Upper lobe of left lung (tissue), 6 donors: ENCODE measurements at places on chromosomes 16 and 17. TPM values are rescaled to one million over a fixed set of nuclear protein-coding genes. Genes with fewer than 3 reads are reported as not detected.

GRCh38 chr17:48732688-48733629 is 4.4 kb upstream of the HOXB13 start:
- no peak overlapping the region for H3K4me3 ChIP-seq
- peaks cover 17% of the 10 kb centered on the region for H3K4me1 ChIP-seq
- no peak for DNase-seq
- no peaks in the 10 kb centered on the region for H3K36me3 ChIP-seq
- no peak overlapping the region for H3K27ac ChIP-seq

Gene HOXB5
- total RNA-seq, result 1.0 TPM

Gene CCL16
- total RNA-seq, result 0.20 TPM

DNA sequence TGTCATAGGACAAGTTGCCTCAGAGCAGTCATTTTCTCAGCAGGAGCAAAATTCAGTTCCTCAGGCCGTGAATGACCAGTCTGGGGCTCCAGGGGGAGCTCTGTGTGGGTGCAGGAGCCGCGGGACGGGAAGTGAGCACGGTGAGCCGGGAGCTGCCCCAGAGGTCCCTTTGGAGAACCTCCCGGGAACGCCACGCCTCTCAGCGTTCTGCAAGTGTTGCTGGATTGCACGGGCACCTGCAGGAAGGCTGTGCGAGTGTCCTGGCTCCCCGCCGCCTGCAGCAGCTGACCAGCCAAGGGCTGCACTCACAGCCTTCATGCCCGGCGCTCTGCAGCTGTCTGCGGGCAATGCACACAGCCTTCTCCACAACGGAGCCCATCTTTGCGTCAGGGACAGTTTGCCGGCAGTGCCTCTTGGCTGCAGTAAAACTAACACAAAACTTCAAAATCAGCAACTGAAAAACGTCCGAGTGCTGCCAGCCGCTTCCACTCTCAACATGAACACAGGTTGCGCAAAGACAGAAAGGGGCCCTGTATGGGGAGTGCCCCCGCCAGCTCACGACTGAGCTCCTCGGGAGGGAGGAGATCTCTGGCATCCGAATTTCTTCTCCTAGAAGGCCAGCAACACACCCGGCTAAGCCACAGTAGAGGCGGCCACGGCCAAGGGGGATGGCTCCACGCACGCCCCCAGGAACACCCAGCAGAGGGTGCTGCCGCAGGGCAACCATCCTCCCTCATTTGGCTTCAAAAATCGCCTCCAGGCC is 16.0 kb downstream of the NDUFAF8 start:
- peak; percentile 96 for DNase-seq
- peaks cover 19% of the 10 kb centered on the region for H3K4me1 ChIP-seq
- H3K27ac ChIP-seq, result peak overlapping the region; percentile 77
- H3K27me3 ChIP-seq, result no peaks in the 10 kb centered on the region

- H3K27me3 ChIP-seq, result peaks cover 7% of the 10 kb centered on the region
- H3K4me3 ChIP-seq, result no peak overlapping the region
- no peaks in the 10 kb centered on the region for H3K36me3 ChIP-seq
- no peak overlapping the region for H3K27ac ChIP-seq
These were observed 2.9 kb downstream of the CRHR1 start for GRCh38 chr17:45787044-45787443.

- H3K4me1 ChIP-seq, result no peaks in the 10 kb centered on the region
- no peaks in the 10 kb centered on the region for H3K27me3 ChIP-seq
- no peak overlapping the region for H3K4me3 ChIP-seq
- no peak overlapping the region for H3K27ac ChIP-seq
These were observed 510.6 kb downstream of the RBFOX1 start for GRCh38 chr16:7843261-7843660.

GRCh38 chr16:86893506-86893905 is 315.2 kb downstream of the FOXL1 start:
- H3K27ac ChIP-seq, result no peak overlapping the region
- H3K27me3 ChIP-seq, result no peaks in the 10 kb centered on the region
- no peaks in the 10 kb centered on the region for H3K4me1 ChIP-seq
- H3K36me3 ChIP-seq, result no peaks in the 10 kb centered on the region
- H3K4me3 ChIP-seq, result no peak overlapping the region

DNA sequence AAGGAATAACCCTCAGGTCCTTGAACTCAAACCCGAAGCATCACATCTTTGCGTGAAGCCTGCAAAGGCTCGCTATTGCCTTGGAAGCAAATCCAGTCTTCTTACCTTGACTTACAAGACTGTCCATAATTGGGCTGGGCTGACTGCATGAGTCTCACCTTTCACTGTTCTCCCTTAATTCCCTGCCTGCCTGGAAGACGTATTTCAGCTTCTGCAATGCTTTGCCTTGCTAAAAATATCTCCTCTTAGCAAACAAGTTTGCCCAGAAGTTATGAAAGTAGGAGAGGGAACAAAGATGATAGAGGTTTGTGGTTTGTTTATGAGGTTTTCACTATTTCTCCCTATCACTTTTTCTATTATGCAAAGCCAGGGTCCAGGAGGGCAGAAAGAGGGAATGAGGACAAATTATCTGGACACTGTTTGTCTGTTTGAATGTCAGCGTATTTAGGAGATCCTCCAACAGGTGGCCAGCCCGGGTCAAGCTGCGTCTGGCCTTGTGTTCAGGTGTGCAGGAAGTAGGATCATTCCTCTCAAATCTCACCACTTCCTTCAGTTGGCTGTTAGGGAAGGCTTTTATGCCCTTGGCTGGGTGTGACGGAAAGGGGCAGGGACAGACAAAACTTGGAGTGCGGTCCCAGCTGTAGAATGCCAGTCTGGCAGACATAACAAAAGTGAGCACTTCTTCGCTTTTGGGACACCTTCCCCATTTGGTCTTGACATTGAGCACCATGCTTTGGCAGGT is 488.9 kb downstream of the CDH13 start:
- H3K4me3 ChIP-seq, result no peak overlapping the region
- H3K36me3 ChIP-seq, result no peaks in the 10 kb centered on the region
- no peak for DNase-seq
- H3K4me1 ChIP-seq, result no peaks in the 10 kb centered on the region
- no peaks in the 10 kb centered on the region for H3K27me3 ChIP-seq

DNA sequence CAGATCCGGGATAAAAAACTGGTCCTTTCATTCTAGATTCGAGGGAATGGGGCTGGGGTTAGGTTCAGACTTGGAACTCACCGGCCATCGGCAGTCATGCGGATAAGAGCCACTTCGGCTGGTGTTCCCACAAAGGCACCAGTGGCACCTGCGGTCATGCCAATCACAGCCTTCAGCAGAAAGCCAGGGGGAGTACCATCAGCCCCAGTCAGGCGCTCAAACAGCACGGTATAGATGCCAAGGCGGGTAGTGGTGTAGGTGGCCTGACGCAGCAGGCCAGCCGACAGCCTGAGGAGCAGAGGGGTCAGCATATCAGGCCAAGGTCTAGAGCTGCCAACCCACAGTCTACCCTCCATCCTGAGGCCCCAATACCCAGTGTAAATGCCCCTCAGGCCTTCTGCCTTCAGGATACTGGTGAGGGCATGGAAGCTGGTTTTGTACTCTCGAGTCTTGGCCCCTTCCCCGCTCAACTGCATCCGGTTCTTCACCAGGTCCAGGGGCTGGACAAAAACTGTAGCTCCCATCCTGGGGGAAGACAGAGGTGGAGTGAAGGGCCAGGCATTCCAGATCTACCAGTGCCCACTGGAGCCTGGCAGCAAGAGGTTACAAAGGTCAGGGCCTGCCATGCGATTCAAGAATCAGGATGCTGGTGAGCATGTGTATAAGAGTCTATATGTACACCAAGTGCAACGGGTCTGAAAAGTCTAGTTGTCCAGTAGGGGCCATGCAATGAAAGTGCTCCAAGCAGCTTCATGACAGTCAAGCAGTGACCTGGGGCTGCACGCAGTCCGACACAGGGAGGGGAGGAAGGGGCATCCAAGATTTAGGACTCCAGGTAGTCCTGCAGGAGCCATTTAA is 929 bp downstream of the SLC25A11 start:
- peaks cover 48% of the 10 kb centered on the region for H3K36me3 ChIP-seq
- H3K4me1 ChIP-seq, result peaks cover 61% of the 10 kb centered on the region
- peak overlapping the region; percentile 90 for H3K27ac ChIP-seq

DNA sequence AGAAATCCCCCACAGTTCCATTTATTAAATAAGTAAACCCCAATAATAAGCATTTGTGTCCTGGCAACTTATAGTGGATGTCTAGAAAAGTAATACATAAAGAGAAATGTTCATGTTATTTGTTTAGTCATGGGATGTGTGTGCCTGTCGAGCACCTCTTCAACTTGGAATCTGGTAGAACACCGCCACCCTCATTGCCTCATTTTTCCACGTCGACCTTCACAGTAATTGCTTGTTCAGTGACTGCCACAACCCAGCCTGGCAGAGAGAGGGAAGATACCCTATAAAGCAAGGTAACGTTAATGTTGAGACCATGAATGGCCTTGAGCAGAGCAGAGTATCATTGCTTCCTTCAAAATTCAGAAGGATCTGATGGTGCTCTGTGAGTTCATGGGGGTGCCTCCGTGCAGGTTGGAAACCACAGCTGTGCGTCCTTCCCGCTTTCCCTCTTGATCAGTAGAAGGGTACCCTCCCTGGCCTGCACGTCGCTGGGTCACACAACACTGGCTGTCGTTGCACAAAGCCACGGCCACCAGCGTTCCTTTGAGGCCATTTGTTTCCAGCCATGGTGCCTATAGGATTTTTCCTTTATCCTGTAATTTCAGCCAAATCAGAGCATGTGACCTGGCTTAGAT is 3.7 kb upstream of the DNASE1 start:
- H3K27me3 ChIP-seq, result no peaks in the 10 kb centered on the region
- H3K4me3 ChIP-seq, result no peak overlapping the region
- H3K36me3 ChIP-seq, result peaks cover 13% of the 10 kb centered on the region
- no peak overlapping the region for H3K27ac ChIP-seq
- no peak for DNase-seq

Gene RNU2-1
- total RNA-seq, result not detected

DNA sequence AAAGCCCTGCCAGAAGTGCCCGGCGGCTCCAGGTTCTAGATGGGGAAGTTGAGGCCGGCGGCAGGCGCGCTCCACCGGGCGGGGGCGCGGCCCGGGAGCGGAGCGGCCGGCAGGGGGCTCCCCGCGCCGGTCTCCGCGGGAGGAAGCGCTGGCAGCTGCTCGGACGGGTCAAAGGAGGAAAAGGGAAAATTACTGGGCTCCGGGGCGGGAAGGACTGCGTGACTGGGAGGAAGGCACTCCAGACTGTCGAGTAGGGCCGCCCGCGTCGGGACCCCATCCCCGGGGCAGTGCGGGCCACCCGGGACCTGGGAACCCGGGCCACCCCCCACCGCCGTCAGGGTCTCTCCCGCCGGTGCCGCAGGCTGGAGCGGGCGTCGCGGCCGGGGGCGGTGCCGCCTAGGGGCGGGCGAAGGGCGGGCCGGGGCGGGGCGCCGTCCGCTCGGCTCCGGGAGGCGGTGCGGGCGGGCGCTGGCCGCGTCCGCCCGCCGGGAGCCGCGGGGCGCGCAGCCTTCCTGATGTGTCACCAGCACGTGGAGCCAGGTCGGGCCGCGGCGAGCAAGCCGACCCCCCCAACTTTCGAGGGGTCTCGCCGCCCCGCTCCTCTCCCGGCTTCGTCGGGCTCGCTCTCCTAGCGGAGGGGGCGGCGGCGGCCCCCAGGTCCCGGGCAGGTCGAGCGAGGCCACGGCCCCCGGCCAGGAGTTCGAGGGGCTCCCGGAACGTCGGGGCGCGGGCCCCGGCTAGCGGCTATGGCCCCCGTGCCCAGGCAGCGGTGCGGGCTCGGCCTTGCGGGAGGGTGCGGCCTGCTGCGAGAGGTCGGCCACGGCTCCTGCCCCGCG is 167.5 kb downstream of the RAB11FIP4 start:
- peak overlapping the region; percentile 88 for H3K27ac ChIP-seq
- no peaks in the 10 kb centered on the region for H3K27me3 ChIP-seq
- peak overlapping the region; percentile 67 for H3K4me3 ChIP-seq

Gene SEPTIN1
- 8.1 TPM for total RNA-seq

DNA sequence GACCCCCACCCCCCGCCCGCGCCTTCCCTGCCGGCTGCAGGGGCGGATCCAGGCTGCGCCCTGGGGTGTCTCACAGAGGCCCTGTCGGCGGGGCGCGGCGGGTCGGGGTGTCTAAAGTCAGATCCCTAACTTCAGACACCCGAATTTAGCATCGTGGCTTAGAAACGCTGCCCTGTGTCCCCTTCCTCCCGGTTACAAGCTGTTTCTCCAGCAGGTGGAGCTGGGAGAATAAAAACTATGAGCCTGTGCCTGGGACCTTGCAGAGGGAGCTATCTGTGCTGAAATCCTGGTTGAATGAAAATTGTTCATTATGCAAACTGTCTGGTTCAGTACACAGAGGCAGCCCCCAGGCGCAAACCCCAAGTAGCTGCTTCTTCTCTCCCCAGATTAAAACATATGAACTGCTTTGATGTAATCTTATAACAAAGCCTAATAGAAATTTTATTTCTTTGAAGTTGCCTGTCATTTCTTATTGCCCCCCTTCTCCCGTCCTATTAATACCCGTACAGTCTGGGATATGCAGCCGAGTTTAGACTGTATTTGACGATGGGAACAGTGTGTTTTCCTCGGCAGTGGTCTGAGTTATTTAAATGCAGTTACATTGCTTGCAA is 79.0 kb downstream of the RPA1 start:
- H3K27me3 ChIP-seq, result peaks cover 15% of the 10 kb centered on the region
- no peaks in the 10 kb centered on the region for H3K36me3 ChIP-seq
- DNase-seq, result peak; percentile 40
- no peak overlapping the region for H3K27ac ChIP-seq
- H3K4me3 ChIP-seq, result no peak overlapping the region

GRCh38 chr16:58046054-58046881 is 20.7 kb downstream of the MMP15 start:
- no peaks in the 10 kb centered on the region for H3K27me3 ChIP-seq
- peaks cover 17% of the 10 kb centered on the region for H3K4me1 ChIP-seq
- DNase-seq, result no peak
- H3K27ac ChIP-seq, result no peak overlapping the region

DNA sequence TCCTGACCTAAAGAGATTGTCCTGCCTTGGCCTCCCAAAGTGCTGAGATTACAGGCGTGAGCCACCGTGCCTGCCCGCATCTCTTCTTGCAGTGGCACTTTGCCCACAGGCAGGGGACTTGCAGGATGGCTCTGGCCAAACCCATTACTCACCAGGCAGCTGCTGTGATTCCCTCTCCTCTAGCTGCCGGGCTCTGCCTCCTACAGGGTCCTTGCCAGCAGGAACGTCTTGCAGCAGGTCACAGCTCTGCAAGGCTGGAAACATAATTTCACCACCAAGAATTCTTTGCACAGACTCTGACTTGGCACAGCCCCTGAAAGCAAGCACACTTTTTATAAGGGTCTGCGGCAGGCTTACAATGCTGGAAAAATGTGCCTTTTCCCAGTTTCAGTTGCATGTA is 20.3 kb downstream of the COX4I1 start:
- no peaks in the 10 kb centered on the region for H3K27me3 ChIP-seq
- H3K36me3 ChIP-seq, result no peaks in the 10 kb centered on the region
- no peak overlapping the region for H3K4me3 ChIP-seq
- H3K4me1 ChIP-seq, result peaks cover 15% of the 10 kb centered on the region
- no peak for DNase-seq

GRCh38 chr16:87499189-87499486 is 6.3 kb upstream of the ZCCHC14 start:
- no peaks in the 10 kb centered on the region for H3K27me3 ChIP-seq
- H3K36me3 ChIP-seq, result no peaks in the 10 kb centered on the region
- no peaks in the 10 kb centered on the region for H3K4me1 ChIP-seq
- H3K27ac ChIP-seq, result no peak overlapping the region
- H3K4me3 ChIP-seq, result no peak overlapping the region

- no peak for DNase-seq
- no peaks in the 10 kb centered on the region for H3K27me3 ChIP-seq
- no peaks in the 10 kb centered on the region for H3K4me1 ChIP-seq
- H3K4me3 ChIP-seq, result no peak overlapping the region
These were observed 159.5 kb downstream of the MSI2 start for GRCh38 chr17:57415751-57416207.
